ENCODE measurements at places on chromosomes 16 and 17. TPM values are rescaled to one million over a fixed set of nuclear protein-coding genes. Genes with fewer than 3 reads are reported as not detected.

Gene ENGASE
- 4.4 TPM for total RNA-seq

Gene CCL13
- total RNA-seq, result not detected

Gene USP6
- not detected for total RNA-seq

Gene SAT2
- total RNA-seq, result 51.5 TPM

Gene TMEM106A
- total RNA-seq, result 2.0 TPM

DNA sequence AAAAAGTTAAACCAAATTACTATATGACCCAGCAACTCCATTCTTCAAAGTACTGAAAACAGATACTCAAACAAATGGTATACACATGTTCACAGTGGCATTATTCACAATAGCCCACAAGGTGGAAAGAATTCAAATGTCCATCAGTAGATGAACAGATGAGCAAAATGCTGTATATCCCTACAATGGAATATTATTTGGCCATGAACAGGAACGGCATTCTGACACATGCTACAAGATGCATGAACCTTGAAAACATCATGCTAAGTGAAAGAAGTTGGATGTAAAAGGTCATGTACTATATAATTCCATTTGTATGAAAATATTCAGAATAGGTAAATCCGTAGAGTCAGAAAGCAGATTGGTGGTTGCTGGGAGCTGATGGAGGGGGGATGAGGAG lies 73.5 kb upstream of the XYLT1 start:
- no peak for DNase-seq

DNA sequence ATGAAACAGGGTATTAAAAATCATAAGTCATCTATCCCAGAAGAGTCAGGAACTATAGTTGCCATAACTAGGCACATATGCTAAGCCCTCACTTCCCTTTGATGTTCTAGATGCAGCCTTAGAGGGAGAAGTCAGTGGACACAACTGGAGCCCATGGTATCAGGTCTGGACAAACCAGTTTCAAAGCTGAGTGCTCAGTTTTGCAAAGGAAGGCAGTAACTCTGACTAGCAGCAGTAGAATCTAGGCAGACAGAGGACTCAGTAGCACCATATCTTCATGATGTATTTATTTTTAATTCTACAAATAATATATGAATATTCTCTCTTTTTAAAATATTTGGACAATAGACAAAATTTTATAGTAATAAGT lies 11.7 kb upstream of the FAM20A start:
- DNase-seq, result no peak

Gene CLEC19A
- not detected for total RNA-seq

- no peak for DNase-seq
These were observed 19.6 kb upstream of the N4BP1 start for GRCh38 chr16:48629531-48629930.

DNA sequence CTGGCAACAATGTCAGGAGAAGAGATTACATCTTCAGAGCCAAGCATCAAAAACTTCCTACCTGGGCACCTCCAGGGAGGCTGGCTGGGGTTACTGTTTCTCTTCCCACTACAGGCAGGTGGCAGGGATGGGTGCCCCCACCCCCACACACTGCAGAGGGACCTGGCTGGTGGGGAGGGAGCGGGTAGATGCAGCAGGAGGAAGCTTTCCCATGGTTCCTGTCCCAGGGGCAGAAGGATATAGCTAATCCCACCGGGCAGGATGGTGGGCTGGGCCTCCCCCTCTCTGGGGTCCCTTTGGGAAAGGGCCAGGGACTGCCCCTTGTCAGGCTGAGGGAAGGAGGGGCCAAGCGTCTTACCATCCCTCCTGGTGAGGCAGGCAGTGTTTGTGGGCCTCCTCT lies 16.7 kb upstream of the MTMR4 start:
- no peak for DNase-seq

DNA sequence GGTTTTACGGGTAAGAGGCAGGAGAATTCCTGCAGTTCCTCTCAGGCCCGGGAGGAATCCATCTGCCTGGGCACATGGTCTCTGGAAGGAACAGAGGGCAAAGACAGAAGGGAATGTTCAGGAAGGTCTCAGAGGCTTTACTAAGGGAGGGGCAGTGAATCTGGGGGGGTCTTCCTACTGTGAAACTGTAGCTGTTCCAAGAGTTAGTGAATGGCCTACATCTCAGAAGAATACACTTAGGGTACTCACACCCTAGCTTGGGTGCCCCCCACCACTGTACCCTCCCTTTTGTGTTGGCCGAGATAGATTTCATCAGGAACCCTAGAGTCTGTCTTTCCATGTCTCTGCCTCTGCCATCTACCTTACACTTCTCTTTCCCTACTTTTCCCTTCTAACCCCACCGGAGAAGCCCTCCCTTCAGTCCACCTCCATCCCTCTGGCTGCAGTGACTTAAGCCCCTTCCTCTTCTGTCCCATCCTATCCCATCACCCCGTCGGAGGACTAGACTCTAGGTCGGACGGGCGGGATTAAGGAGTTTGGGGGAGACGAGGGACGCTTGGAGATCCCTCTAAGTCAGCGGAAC lies 316 bp downstream of the DLG4 start:
- DNase-seq, result no peak

DNA sequence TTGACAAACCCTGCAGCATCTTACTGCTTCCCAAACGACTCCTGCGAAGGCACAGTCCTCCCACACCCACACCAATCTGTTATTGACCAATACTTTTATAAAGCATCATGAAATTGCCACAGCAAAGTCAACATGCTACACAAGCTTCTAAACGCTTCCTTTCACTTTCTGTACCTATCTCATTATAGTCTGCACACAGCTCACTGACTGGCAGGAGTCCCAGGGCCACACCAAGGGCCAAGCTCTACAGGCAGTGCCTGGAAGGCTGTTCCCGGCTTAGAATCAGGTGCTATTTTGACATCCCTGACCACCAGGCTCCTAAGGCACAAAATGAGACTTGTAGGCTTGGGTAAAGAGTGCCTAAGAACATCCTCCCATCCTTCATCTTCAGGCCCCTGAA lies 39.5 kb downstream of the USP7 start:
- no peak for DNase-seq

DNA sequence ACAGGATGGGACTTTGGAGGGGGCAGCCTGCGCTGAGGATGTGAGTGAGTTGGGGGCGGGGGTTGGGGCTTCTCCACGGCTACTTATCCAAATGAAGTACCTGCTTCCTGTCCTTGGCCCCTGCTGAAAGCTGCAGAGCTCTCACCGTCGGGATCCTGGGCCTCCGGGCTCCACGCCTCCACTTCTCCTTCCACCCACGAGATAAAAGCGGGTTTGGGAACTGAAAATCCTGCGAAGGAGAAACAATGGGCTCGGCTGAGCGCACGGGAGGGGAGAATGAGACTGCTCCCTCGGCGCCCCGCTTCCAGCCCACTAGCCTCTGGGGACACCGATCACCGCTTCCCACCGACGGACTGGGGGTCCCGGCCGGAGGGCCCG lies 486 bp downstream of the ZNF785 start:
- no peak for DNase-seq

GRCh38 chr17:17792037-17792550 lies 44.7 kb downstream of the SREBF1 start:
- DNase-seq, result no peak

- no peak for DNase-seq
These were observed 19.9 kb upstream of the GHDC start for GRCh38 chr17:42214156-42214555.

Gene KCNG4
- 0.02 TPM for total RNA-seq

DNA sequence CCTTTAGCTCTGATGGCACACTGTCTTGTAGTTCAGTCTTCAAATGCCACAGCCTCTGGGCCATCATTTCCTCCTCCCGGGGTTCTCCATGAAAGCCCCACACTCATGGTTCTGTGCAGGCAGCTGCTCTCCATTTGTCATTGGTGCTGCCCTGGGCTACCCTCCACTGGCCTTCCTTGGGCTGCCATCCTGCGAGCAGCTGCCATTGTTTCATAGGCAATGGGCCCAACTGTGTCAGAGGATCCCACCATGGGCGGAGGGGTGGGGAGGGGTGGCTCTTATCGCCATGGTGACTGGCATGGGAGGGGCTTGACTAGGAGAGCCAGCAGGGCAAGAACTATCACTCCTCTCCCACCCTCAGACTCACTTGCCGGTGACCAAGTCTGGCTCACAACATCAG lies 38.6 kb upstream of the BRD7 start:
- DNase-seq, result no peak

GRCh38 chr17:16932156-16932555 lies 39.8 kb downstream of the TNFRSF13B start:
- no peak for DNase-seq

DNA sequence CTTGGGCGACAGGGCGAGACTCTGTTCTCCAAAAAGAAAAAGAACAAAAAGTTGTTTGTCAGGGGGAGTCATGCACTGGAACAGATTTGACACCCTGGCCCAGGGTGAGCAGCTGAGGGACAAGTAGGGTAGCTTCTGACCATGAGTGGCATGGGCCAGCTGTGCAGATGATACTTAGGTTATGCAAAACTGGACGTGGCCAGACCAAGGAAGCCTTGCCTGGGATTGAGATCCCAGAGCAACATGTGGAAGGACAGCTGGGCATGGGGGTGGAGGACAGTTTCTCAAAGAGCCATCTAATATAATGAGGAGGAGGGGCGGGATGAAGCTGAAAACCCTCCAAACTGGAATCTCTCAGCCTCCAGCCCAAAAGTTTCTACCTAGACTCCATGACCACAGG lies 19.6 kb upstream of the SLC35B1 start:
- DNase-seq, result no peak

- peak; percentile 72 for DNase-seq
These were observed at the start of gene CCDC40 for GRCh38 chr17:80035937-80036714. CCDC40 (plus strand) TSS chr17:80036642; CDS start chr17:80036663, 21 bp downstream.

Gene SULT1A4
- total RNA-seq, result 12.8 TPM

GRCh38 chr16:81513204-81514040 lies 68.8 kb downstream of the CMIP start:
- DNase-seq, result no peak

GRCh38 chr16:62298600-62298999 lies 262.4 kb upstream of the CDH8 start:
- no peak for DNase-seq

- no peak for DNase-seq
These were observed 14.0 kb downstream of the VPS53 start for GRCh38 chr17:700504-701094.

DNA sequence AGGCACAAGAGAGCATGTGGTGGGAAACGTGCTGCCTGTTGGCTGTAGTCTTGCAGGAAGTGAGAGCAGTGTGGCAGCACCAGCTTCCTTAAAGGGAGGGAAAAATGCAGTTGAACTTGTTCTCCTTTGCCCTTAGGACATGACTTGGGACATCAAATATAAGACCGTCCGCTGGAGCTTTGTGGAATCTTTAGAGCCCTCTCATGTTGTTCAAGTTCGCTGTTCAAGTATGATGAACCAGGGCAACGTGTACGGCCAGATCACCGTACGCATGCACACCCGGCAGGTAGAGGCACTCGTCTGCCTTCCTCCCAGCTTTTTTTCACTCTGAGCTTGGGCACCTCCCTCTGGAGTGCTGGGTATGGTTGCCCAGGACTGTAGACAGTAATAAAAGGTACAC lies 23.3 kb downstream of the GPR179 start:
- DNase-seq, result no peak

DNA sequence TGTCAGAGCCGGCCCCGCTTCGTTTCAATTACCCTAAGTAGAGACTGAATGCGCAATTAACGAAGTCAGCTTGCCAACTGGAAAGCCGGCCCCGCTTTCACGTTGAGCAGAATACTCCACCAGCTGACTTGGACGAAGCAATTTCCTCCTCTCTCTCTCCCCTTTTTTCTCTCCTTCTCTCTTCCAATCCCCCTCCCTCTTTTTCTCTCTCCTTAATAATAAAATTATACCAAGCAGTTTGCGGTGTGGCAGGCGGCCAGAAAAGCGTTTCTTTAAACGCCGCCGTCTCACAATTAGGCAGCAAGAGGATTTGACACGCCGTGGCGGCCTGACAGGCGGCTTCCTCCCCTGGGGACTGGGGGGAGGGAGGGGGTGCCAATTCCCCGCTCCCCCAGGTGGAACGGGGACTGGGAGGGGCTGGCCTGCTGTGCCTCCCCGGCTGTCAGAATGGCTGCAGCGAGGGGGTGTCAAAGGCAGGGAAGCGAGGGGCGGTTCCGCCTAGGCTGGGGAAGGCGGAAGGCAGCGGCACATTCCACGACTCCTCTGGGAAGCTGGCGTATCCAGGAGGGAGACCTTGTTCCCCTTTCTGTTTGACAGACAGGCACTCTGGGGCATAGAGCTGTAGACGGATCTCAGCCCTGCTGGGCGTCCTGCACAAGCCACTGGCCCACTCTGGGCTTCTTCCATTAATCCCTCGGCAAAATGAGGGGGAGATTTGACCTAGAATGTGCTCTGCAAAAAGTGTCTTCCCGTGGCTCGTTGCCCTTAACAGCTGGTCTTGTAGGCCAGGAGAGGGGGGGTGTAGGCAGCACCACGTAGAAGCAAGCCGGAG lies 52.7 kb downstream of the SREBF1 start:
- DNase-seq, result no peak

Gene KRTAP3-2
- total RNA-seq, result not detected

DNA sequence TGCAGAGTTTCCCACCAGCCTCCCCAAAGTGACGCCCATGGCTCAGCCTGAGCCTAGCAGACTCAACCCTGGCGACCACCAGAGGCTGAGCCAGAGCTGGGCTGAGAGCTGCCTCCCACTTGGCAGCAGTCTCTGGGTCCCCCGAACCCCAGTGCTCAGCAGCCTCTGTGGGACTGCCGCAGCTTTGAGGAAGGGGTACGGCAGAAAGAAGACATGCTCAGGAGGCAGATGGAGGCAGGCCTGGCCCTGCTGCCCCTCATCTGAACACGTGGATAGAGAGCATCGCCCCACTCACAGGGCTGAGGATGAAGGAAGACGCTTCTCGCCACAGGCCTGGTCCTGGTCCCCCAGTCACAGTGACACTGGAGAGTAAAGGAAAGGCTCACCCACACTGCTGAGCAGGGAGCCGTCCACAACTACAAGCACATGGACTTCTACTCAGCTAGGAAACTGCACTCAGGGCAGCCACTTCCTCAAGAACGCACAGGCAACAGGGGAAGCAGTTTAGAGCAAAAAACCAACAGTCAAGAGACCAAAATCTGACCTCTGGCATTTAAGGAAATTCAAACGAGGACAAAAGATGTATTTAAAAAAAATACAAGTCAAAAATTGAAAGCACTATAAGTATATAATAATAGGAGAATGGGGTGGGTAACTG lies 45.2 kb upstream of the GSG1L start:
- no peak for DNase-seq

Gene CD300C
- 0.26 TPM for total RNA-seq

GRCh38 chr16:11251525-11252481 lies 4.2 kb downstream of the SOCS1 start:
- no peak for DNase-seq

Gene SRSF1
- 297 TPM for total RNA-seq

GRCh38 chr16:49366669-49367068 lies 6.9 kb upstream of the C16orf78 start:
- no peak for DNase-seq

Gene DNAI2
- not detected for total RNA-seq
